ENCODE measurements at places on chromosomes 5 and 9. TPM values are rescaled to one million over a fixed set of nuclear protein-coding genes. Genes with fewer than 3 reads are reported as not detected.

GRCh38 chr9:114860187-114860586 is 54.3 kb upstream of the TNFSF15 start:
- H3K27ac ChIP-seq = no peak overlapping the region
- peaks cover 13% of the 10 kb centered on the region for H3K4me1 ChIP-seq
- no peak for DNase-seq
- no peaks in the 10 kb centered on the region for H3K27me3 ChIP-seq
- peaks cover 22% of the 10 kb centered on the region for H3K36me3 ChIP-seq

DNA sequence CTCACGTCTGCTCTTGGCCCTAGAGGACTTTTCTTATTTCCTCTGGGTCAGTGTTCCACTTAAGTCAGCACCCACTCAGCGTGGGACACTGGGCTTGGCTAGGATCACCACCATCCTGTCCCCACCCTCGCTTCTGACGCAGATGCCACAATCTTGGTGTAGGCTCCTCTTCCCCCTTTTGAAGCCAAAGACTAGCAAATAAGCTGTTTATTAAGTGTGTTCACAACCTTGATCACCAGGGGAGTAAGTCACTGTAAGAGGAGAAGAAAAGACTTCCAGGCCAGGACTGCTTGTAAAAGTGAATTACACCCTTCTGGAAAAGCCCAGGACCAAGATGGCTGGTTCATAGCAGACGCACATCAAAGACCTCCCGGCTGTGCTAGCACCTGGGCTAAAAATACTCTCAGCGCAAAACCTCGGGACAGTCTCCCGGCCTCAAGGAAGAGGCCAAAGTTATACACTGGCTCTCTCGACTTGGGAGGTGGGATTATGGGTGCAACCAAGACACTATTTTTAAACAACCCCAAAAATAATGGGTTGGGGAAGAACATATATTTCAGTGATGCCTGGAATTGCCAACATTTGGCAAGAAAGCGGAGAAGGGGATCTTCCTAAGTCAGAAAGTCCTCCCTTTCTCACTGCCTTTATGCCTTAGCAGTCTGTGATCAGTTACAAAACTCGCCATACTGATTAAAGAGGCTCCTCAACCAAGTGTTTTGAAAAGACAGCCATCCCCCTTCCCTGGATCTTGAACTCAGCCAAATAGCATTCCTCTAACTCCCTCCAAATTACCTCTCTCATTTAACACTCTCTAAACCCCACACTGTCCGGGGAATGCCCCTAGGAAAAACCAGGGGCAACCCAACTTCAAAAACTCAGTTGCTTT is 69.4 kb downstream of the RAPGEF1 start:
- H3K36me3 ChIP-seq = peaks cover 5% of the 10 kb centered on the region
- peak overlapping the region; percentile 98 for H3K27ac ChIP-seq
- H3K4me3 ChIP-seq = no peak overlapping the region

DNA sequence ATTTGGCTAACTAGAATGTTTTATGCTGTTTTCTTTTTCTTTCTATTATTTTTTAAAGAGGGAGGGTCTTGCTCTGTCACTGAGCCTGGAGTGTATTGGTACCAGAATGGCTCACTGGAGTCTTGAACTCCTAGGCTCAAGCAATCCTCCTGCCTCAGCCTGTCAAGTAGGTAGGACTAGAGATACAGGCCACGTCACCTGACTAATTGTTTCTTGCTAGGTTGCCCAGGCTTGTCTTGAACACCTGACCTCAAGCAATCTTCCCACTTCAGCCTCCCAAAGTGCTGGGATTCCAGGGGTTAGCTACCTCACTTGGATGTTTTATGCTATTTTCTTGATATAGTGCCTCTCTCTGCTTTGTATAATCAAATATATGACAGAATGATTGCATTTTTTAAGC is 166.2 kb downstream of the AOPEP start:
- no peaks in the 10 kb centered on the region for H3K27me3 ChIP-seq
- no peak overlapping the region for H3K27ac ChIP-seq
- H3K4me3 ChIP-seq = no peak overlapping the region
- DNase-seq = no peak
- peaks cover 9% of the 10 kb centered on the region for H3K36me3 ChIP-seq

- H3K4me3 ChIP-seq = no peak overlapping the region
- no peaks in the 10 kb centered on the region for H3K4me1 ChIP-seq
- H3K27me3 ChIP-seq = peaks cover 3% of the 10 kb centered on the region
These were observed 26.7 kb downstream of the APBA1 start for GRCh38 chr9:69645488-69645887.

DNA sequence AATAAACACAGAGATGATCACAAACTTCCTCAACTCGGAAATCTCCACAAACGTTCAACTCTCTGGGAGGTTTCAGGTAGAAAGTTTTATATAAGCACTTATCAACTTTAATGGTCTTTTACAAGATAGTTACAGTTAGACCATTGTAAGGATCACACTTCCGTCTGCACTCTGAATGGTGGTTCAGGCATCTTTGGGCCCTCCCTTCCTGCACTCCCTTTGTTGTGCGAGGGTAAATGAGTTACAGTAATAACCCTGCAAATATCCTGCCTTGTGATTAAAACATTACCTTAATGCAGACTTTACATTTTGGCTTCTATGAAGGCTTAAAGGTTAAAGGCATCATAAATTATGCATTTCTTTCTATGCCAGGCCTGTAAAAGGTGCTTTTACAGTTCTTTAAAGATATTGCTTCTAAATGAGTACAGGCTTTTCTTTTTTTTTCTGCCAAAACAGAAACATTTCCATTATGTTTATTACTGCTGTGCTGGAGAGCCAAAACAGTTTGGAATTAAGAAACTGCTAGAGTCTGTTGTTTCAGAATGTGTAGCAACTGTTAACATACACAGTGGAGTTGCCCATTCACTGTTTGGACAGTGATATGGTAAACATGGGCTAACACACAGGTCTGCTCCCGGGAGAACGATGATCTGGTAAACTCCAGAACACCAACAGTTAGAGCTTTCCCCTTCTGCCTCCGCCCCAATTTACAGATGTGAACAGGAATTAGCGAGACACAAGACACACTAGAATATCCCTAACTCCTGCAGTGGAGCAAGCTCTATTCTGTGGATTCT is 1.1 kb downstream of the PRUNE2 start:
- H3K4me3 ChIP-seq = no peak overlapping the region
- no peaks in the 10 kb centered on the region for H3K4me1 ChIP-seq
- DNase-seq = no peak
- no peaks in the 10 kb centered on the region for H3K36me3 ChIP-seq
- no peak overlapping the region for H3K27ac ChIP-seq

GRCh38 chr5:20017021-20017420 is 29.0 kb upstream of the CDH18 start:
- no peaks in the 10 kb centered on the region for H3K4me1 ChIP-seq
- H3K27ac ChIP-seq = no peak overlapping the region
- no peaks in the 10 kb centered on the region for H3K36me3 ChIP-seq
- DNase-seq = no peak

GRCh38 chr5:32843531-32843895 is 132.4 kb downstream of the NPR3 start:
- H3K27me3 ChIP-seq = peaks cover 2% of the 10 kb centered on the region
- H3K27ac ChIP-seq = no peak overlapping the region
- no peak overlapping the region for H3K4me3 ChIP-seq
- DNase-seq = no peak

- no peak overlapping the region for H3K27ac ChIP-seq
- H3K4me3 ChIP-seq = no peak overlapping the region
- H3K4me1 ChIP-seq = no peaks in the 10 kb centered on the region
- no peaks in the 10 kb centered on the region for H3K36me3 ChIP-seq
These were observed 434.1 kb downstream of the HCN1 start for GRCh38 chr5:45262061-45262590.

DNA sequence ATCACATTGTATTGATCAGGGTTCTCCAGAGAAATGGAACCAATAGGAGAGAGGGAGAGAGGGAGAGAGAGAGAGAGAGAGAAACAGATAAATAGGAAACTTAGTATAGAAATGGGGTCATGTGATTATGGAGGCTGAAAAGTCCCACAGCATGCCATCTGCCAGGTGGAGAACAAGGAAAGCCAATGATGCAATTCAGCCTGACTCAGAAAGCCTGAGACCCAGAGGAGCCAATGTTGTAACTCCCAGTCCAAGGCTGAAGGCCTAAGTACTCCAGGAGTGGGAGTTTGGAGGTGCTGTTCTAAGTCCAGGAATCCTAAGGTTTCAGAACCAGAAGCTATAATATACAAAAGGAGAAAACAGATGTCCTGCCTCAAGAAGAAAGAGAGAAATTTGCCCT is 48.4 kb upstream of the ISOC1 start:
- H3K4me1 ChIP-seq = no peaks in the 10 kb centered on the region
- DNase-seq = no peak

- no peak overlapping the region for H3K27ac ChIP-seq
- DNase-seq = no peak
- no peaks in the 10 kb centered on the region for H3K27me3 ChIP-seq
- H3K4me3 ChIP-seq = peak overlapping the region; percentile 96
These were observed 1.8 kb downstream of the SKP2 start for GRCh38 chr5:36153726-36154125.

DNA sequence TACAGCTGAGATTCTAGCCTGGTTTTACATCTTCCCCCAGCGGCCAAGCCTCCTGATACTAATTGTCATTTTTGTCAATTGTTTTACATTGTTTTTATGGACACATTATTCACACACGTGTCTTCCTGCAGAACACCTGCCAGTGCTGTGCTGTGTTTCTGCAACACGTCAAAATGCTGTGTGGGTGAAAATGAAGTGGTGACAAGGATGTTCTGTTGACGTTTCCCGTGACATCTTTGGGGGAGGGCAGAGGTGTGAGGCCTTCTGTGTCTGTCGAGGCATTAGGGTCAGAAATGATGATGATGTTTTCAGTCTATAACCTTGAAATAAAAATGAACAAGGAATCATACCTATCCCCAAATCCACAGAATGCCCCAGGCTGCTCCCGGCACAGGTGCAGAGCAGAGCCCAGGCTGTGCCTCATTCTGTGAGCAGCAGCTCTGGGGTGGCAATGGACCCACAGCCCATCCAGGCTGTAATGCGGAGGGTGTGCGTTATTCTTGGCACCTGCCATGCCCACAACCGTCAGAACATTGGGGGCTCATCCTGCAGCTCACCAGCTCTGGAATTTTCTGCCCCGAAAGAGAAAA is 23.6 kb upstream of the CEP72 start:
- no peaks in the 10 kb centered on the region for H3K36me3 ChIP-seq
- DNase-seq = no peak
- H3K4me1 ChIP-seq = peaks cover 4% of the 10 kb centered on the region
- H3K27ac ChIP-seq = no peak overlapping the region

DNA sequence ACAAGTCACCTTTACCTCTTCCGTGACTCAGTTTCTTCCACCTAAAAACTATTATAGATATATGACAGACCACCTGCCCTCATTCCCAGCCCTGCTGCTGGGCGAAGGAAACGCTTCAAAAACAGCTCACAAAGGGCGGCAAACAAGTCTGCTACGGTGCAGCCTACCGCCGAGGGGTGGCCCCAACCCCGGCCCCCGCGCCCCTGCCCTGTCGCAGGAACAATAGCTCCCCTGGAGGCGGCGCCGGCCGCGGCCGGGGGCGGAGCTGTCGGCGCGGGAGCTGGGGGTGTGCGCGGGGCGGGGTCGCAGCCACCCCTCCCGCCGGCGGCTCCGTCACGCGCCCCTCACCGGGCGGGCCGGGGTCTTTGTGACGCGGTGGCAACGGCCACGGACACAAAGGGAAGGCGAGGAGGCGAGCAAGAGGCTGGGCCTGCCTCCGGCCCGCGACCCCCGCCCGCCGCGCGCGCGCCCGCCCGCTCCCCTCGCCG is at the start of gene TMEFF1:
Gene TMEFF1, plus strand, starts transcription at position 362 of the 488 bp plus-strand sequence. CDS start 396 bp downstream, outside the sequence.
- H3K36me3 ChIP-seq = no peaks in the 10 kb centered on the region
- no peak within 1 kb of the TSS for H3K27ac ChIP-seq
- H3K4me3 ChIP-seq = peak within 1 kb of the TSS; percentile 66
- H3K27me3 ChIP-seq = peaks cover 43% of the 10 kb centered on the region
- peak; percentile 54 for DNase-seq

C1QTNF3 gene
- 4.1 TPM for total RNA-seq

CEL gene
- total RNA-seq = 1.4 TPM

TUSC1 gene
- total RNA-seq = not detected

BARX1 gene
- 1.4 TPM for total RNA-seq

DNM1 gene
- total RNA-seq = 1.2 TPM
